ENCODE measurements at places on chromosomes 4 and X.

- no peak for DNase-seq
Observed at GRCh38 chr4:148735432-148736155, 293.4 kb upstream of the NR3C2 start.

DNA sequence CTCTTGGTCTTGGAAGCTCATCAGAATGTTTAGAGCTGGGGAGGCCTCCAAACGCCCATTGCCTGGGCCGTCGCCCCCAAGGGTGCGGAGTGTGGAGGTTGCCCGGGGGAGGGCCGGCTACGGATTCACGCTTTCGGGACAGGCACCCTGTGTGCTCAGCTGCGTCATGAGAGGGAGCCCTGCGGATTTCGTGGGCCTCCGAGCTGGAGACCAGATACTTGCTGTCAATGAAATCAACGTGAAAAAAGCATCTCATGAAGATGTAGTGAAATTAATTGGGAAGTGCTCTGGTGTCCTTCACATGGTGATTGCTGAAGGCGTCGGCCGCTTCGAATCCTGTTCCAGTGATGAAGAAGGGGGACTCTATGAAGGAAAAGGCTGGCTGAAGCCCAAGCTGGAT is 23.3 kb downstream of the RGS12 start:
- no peak for DNase-seq

DNA sequence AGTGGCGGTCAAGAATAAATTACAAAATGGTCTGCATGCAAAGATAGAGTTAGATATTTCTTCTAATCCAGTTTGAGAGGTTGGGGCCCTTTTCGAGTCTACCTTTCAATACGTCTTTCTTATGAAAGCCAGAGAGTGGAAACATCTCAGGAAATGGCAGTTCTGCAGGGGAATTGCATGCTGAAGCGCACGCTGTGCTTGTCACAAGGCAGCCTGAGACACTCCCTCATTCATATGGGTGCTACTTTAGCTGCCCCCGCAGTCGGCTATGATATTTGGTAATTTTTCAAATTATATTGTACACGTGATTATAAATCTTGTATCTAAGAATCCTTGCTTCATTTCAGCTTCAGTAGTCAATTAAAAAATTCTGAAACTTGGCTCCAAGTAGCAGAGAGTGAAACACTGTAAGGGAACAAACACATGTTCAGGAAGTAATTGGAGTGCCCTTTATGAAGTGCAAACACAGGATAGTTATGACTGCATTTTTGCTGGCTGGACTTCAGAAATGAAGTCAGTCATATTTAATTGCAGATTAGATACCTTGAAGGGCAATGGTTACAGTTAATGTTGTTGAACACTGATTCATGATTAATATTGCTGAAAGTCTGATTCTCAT is 145.5 kb upstream of the NAP1L5 start:
- no peak for DNase-seq

- DNase-seq = no peak
Observed at GRCh38 chr4:184022679-184023383, 117.7 kb downstream of the STOX2 start.

DNA sequence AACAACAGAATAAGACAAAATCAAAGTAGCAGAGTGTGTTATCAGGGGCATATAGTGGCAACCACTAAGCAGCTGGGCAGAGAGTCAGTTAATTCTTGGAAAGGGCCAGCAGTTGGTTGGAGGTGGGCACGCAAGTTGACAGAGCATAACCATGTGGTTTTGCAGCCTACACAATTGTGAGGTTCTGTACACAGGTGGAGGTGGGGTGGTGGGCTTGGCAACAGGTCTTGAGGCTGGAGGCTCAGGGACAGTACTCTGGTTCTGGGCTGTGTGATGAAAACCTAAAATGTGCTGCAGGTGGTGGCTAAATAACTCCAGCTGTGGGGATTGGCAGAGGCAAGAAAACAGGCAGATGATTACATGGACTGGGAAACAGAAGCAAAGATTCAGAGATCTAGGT is 1112.7 kb downstream of the PDHA2 start:
- no peak for DNase-seq

- no peak for DNase-seq
Observed at GRCh38 chr4:48350871-48351270, 9.5 kb downstream of the SLAIN2 start.

GRCh38 chr4:173367285-173367684 is 3.5 kb upstream of the SAP30 start:
- no peak for DNase-seq

DNA sequence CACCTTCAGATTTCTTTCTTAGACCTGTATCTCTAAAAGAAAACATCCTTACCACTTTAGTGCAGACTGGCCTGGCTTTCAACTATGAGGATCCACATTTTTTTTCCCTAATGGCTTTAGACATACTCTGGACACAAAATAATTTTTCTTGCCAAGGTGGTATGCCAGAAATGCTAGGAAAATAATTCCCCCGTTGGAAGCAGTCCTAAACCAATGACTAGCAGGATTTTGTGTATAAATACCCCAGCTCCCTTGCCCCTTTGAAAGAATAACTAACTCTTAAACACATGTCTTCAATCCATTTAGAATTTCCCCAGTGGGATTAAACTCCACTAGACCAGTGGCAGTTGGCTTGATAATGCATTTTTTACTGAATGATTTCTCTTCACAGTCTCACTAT is 500.5 kb upstream of the FTHL17 start:
- no peak for DNase-seq

GRCh38 chr4:87219632-87220093 is 755 bp downstream of the KLHL8 start:
- no peak for DNase-seq

DNA sequence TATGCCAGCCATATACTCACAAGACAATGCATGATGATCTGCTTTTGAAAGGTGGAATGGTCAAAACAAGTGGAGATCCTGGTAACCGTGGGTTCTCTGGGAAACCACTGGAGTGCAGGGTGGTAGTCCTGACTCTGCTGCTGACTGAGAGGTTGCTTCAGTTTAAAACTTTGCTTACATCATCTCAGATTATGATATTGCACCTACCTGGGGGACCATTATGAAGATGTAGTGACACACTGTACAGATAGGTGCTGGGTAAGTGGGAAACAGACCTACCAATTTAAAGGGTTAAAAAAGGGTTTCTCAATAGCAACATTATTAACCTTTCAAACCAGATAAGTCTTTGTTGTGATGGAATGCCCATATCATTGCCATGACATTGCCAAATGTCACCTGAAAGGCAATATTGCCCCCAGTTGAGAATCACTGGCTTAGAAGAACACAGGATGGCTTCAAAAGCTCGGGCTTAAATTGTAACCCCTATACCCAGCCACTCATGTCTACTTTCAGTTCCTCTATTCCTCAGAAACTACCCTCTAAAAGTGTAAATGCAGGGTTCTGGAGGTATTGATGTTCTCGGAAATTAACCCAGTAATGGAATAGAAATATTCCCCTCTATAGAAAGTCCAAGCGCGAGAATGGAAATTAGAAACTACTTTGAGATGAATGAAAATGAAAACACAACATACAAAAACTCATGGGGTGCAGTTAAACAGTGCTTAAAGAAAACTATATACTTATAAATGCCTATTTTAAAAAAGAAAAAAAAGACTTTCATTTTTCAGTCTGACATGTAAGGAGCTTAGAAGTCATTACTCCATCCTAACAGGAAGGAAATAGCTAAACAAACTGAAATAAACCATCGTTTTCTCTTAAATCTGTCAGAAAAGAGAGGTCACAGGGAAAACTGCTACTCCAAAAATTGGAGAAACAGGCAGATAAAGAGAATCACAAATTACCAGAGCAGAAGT is 65.8 kb downstream of the ARHGEF6 start:
- no peak for DNase-seq

- DNase-seq = no peak
Observed at GRCh38 chr4:164485136-164485535, 268.8 kb upstream of the SMIM31 start.

DNA sequence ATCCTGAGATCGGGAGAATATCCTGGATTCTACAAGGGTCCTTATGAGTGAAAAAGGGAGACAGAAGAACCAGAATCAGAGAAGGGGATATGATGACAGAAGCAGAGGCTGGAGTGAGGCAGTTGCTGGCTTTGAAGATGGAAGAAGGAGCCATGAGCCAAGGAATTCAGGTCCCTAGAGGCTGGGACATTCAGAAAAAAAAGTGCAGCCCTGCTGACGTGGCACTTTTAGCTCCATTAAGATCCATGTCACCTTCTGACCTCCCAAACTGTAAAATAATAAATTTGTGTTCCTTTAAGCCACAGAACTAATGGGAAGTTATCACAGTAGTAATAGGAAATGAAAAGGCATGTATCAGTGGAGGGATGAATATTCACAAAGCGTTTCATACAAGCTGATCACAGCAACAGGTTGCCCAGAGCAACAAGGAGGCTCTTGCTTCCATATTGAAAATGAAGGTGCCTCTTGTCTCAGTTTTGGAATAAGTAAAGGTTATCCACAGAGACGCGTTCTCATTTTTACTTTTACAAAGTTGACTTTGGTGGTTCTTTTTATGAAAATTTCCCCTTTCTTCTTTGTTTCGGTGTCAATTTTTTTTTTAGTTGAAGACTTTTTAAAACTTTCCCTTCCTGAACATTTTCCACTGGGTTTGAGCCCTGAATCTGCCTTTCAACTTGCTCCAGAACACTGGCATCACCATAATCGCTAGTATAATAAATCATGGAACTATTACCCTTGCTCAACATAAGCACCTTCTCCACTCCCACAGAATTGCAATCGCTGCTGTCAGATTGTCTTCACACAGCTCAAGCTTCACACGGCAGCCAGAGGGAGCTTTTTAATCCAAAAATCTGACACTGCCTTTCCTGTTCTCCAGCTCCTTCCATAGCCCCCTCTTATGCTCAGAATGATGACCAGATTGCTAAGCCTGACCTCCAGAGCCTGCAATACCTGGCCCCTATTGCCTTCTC is 127.6 kb upstream of the RBPJ start:
- no peak for DNase-seq

GRCh38 chr4:36476135-36476534 is 194.7 kb downstream of the DTHD1 start:
- no peak for DNase-seq

DNA sequence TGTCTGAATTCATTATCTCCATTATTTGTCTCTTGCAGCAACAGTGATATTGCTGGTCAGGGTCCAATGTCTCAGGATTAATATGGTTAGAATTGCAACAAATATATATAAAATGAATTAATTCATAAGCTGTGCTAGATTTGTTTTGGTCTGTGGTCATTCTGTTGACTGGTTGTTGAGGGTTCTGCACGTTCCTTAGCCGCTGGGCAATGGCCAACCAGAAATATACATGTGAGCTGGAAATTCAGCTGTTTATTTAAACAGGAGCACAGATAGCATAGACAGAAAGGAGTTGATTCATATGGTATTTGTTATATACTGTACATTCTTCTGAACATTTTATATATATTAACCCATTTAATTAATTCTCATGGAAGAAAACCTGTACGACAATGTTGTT is 100.8 kb downstream of the RPA4 start:
- DNase-seq = no peak

GRCh38 chr4:1495416-1496115 is 89.3 kb upstream of the NKX1-1 start:
- no peak for DNase-seq

DNA sequence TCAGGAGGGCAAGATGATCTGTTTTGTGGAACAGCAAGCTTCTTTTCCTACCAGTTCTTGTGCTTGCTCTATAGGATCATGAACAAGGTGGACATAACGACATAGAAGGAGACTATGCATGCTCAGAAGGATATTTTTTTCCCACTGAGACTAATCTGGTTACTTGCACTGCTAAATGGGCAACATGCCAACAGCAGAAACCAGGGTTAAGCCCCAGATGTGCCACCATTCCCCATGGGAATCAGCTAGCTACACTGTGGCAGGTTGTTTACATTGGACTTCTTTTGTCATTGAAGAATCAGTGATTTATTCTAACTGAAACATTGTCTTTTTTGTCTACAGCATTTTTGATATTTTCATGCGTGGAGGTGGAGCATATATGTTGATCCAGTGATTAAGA is 165.6 kb downstream of the C4orf33 start:
- DNase-seq = no peak

DNA sequence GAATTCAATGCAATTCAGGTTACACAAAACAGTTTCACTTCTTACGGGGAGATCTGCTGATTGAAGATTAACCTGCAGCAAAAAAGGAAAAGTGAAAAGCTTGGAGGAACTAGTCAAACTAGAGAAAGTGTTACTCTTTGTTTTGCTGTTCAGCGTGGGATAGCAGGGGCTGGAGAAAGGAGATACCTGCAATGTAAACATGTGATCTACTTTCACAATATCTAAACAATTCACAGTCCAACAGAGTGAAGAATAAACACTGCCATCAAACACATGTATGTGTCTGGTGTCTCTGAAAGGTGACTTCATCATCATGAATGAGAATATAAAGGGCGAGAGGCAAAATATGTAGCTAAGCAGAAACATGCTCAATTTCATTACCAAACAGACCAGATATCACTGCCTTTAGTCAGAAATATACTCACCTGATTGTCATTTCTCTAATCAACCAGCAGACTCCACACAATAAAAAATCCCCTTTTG is 26.4 kb downstream of the NIPAL1 start:
- DNase-seq = no peak

DNA sequence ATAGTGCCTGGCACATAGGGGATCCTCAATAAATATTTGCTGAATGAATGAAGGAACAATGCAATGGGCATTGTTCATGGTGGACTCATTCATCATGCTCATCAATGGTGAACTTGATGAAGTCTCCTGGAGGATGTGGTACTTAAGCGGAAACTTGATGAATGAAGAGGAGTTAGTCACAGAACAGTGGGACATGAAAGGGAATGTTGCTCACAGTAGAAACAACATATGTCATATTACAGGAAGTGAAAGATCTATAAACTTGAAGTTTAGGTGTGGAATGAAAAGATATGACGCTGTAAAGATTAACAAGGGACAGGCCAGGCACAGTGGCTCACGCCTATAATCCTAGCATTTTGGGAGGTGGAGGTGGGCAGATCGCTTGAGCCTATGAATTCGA is 224.1 kb downstream of the PPP3CA start:
- no peak for DNase-seq

GRCh38 chr4:39713691-39714090 is 15.8 kb downstream of the UBE2K start:
- no peak for DNase-seq

DNA sequence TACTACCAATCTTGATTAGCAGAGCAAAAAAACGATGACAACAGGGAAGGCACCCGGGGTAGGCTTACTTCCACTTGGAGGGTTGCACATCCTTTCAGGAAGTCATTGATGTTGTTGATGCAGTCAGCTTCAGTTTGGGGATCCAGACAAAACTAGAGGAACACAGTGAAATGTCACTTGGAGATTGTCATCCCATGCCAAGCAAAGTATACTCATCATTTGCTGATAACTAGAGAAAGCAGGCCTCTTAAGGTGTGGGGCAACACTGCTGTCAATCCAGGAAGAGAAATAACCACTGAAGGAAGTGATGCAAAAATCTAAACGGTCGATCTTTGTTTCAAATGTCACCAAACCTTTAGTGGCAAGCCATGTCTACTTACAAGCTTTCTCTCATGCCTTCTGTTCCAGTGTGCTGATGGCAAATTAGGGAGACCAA is 1.4 kb downstream of the ARHGEF6 start:
- DNase-seq = no peak
